ENCODE measurements at places on chromosomes 5 and 9.

DNA sequence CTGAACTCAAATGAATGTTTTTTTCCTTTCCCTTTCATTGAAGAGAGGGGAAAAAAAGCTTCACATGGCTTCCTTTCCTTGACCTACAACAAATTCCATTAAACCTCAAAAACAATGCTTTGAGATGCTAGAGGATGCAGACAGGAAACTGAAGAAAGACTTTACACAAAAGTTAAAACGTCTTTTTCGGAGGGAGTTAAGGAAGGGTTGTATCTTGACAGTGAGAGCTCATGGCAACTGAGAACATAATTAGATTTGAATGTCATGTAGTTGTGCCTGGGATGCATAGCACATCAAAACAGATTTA lies 66.4 kb downstream of the EBF1 start:
- DNase-seq = no peak

GRCh38 chr5:89028595-89029285 lies 145.8 kb upstream of the MEF2C start:
- DNase-seq = no peak

- DNase-seq = no peak
These were observed 77.3 kb upstream of the MAP3K1 start for GRCh38 chr5:56737951-56738606.

GRCh38 chr5:154611341-154611767 lies 133.3 kb upstream of the HAND1 start:
- DNase-seq = no peak

DNA sequence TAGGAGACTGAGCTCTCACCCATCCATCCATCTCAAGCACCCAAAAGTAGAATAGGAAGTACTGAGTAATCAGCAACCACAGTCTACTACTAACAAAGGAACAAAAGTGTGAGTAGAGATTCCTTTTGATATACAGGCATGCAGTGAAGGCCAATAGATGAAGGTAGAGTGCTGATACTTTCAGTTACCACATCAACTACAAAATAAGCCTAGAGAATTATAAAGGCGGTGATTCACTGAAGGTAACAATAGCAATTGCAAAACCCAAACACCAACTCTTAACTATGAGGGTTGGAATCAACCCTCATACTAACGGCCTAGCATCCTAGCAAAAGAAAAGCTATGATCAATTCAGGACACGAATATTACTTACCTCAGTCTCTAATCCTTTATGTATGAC lies 992.6 kb downstream of the DNAH5 start:
- no peak for DNase-seq

GRCh38 chr9:98897745-98898144 lies 46.0 kb upstream of the COL15A1 start:
- DNase-seq = no peak

DNA sequence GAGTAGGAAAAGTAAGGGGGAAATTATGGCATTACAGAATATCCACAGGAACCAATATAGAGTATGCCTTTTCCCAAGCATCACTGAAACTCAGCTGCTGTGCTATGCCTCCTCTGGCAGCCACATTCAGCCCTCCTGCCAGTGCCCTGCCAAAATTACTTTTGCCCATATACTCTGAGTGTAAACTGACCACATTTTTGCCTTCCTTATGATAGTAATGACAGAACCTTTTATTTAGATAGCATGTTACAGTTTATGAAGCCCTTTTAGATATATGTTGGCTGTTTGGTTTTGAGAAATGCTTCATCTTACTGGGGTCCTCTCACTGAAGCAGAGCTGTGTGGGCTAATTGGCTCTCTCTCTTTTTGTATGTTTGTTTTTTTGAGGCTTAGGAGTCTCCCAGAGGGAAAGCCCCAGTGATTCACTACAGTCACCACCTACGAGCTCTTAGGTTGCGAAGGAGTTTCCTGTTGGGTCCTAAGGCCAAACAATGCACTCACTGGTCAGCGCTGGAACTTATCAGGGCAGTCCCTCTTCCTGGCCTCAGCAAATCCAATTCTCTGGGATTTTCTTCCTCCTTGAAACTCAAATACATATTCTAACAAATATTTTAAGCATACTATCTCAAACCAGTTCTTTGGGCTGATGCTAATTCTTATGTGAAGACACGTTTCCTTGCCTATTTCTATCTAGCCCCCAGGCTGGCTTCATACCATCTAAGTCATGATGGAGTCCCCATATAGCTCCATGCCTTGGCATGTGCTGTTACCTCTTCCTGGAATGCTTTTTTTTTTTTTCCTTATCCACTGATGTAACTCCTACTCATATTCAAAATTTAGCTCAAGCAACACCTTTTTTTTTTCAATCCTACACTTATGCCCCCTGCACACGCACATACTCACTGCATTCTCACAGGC lies 3.7 kb downstream of the PHF24 start:
- no peak for DNase-seq

DNA sequence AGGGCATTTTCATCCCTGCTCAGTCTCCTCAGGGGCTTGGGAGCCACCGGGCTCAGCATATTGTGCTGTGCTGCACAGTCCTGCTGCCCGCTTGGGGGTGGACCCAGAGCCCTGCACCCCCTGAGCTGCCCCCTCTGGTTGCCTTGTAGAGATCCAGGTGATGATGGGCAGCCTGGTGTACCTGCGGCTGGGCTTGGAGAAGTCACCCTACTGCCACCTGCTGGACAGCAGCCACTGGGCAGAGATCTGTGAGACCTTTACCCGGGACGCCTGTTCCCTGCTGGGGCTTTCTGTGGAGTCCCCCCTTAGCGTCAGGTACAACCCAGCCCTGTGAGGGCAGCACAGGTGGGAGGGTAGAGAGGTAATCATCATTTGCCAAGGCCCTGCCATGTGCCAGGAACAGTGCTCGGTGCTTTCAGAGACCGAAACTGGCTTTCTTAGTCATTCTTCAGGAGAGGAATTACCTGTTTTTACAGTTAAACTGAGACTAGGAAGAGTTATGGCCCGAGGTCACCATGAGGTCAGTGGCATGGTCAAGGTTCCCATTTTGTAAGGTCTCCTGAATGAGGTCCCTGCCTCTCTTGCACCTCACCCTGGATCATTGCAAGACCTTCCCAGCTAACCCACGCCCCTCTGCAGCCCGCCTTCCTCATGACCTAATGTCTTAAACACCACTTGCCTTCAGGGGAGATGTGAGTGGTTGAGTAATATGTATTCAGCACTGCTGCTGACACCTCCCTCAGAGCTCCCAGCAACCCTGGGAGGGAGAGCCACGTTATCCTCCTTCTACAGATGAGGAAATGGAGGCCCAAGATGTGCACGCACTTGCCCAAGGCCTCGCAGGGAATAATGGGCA lies 7.5 kb downstream of the NHP2 start:
- DNase-seq = no peak

- DNase-seq = no peak
These were observed 83.2 kb downstream of the FOXD1 start for GRCh38 chr5:73365301-73365853.

All from thoracic aorta (tissue), 2 donors.